NCI-H510A treated with DMSO at 0.1 percent for 48 hours (cell line): ENCODE measurements at places on chromosomes 6 and 20.

- no peak for DNase-seq
Observed at GRCh38 chr20:54343634-54344033, 131.8 kb upstream of the DOK5 start.

DNA sequence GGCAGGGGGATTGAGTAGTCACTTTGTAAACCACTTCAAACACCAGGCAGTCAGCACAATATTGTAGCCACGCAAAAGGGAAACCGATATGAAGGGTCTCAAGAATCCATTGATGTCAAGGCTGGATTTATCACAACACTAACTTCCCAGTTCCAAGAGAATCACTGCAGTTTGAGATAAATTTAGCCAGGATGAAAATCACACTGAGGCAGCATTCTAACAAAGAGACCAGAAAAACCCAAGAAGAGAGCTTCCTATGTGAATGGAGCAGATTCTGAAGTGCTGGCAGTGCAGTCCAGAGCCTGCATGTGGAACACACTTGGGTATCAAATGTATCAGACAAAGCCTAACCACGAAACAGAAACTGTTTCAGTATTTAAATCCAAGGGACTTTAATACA is 84.6 kb downstream of the KIF16B start:
- DNase-seq, result no peak

DNA sequence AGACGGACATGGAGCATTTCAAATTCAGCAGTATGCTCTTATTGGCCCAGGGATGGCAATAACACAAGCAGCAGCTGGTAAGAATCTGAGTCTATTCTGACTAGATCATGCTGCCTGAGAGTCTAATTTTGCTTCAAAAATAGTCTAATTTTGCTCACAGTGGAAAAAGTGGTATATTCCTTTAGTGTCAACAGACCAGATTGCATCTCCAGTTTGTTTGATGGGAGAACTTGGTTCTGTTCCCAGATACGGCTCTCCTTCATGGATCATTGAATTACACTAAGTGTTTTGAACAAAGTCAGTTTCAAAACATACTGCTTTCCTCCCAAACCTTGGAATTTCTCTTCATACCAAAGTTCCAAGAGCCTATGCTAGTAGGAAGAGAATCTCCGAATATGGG is 586.1 kb downstream of the RNF144B start:
- DNase-seq, result no peak

DNA sequence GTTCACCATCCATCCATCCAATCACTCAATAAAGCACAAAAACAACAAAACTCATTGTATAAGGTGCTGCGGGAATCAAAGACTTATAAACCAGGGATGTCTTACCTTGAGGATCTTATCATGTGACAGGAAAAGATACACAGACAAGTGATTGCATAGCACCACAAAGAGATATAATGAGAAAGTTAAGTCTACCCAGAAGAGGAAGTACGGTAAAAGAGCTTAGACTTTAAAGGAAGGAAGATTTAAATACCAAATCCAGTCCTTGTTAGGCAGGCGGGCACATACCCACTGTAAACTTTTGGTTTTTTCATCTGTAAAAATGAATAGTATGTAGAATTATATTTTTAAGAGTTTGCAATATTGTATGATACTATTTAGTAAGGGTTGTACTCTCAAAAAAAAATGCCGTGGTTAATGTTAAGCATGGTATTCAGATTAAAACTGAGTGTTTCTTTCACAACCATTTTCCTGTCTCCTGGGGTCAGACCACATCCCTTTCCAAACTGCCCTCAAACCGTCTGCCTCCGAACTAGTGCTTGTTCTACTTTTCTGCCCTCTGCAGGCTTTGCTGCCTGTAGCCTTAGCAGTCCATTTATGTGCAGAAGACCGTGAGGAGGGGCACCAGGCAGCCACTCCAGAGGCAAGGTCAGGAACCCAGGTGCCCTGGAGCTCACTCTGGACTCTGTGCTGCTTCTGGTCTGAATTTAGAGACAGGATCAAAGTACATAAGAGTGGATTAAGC is 179.5 kb upstream of the SYNDIG1 start:
- no peak for DNase-seq

DNA sequence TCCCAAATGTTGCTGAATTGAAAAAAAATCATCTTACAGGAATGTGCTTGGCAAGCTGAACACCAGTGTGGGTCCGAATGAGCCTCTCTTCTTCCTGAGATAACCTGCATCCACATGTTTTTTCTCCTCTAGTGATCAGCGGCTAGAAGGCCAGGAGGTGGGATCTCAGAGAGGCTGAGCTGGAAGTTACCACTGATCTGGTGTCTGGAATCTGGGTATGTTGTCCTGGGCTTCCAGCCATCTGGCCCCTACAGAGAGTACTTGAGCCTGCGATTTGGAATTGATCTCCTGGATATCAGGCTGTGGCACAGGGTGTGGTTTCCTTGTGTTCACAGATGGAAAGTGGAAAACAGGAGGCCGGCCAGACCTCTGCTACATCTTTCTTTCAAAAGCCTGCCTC is 35.9 kb downstream of the SULF2 start:
- DNase-seq, result no peak

DNA sequence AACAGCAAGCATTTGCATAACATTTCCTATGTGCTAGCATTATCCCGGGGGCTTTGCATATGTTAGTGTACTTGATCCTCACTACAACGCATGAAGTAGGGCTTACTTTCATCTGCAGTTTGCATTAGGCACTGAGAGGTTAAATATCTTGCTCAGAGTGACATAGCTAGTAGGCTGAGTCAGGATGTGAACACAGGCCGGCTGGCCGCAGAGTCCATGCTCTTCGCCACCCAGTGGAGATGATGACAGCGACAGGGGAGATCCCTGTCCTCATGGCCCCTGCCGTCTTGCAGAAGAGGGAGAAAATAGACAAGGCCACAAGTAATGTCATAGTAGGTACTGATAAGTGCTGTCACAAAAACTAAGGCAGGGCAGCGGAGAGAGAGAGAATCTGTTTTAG is 46.9 kb downstream of the LYRM4 start:
- DNase-seq, result no peak

DNA sequence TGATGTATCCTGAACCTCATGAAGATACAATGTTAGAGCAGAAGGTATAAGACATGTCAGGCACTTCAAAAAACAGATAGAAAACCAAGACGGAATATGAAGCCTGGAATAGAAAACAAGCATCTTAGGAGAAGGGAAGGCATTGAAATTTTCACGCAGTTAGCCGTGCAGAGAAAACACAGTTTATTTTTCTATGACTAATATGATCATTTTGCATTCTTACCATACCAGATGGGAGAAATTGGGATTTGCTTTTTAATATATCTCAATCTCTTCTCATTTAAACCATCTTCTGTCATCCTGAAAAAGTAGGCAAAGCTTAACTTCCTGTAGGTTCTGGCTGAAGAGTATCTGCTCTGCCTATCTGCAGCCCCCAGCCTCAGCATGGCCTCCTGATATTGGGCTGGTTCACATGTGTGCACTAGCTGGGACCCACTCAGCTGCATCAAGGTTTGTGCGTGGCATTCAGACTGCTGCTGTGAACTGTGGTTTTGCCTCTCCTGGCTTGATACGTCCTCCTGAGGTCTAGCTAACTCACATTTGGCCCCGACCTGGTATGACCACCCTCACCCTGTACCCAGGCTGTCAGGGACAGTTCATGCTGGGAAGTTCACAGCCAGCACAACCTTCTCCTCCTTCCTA is 392.5 kb upstream of the SASH1 start:
- no peak for DNase-seq

- no peak for DNase-seq
Observed at GRCh38 chr20:61759286-61760065, 306.2 kb downstream of the TAF4 start.

DNA sequence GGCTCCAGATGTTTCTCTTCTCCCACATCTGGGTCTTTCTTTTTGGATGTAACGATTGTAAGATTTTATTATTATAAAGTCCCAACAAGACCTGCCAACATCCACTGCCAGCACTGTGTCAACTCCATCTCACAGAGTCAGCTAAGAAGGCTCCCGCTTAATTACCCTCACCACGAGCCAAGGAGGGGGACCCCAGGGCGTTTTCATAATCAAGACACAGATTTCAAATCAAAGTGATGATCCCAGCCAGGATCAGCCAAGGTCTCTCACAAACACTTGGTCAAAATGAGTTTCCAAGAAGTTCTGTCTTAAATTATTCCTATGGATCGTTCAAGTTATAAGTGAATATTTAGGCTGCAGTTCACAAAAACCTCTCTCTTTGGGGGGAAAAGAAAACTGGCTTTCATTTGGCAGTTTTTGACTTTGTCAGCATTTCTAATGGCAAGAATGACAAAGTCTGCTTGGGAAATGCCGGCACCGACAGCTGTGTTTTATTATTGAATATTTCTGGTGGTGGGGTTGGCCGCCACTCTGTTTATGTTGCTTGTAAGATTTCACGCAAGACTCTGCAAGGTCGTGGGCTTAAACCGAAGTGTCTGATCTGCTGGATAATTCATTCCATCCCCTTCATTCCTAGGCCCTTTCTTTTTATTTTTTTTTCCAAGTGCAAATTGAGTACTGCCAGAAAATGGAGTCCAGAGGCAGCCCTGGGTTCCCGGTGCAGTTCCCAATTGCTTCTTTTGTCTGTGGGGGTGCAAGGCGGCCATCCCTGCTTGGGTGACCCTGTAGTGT is 170.2 kb upstream of the PMEPA1 start:
- no peak for DNase-seq

DNA sequence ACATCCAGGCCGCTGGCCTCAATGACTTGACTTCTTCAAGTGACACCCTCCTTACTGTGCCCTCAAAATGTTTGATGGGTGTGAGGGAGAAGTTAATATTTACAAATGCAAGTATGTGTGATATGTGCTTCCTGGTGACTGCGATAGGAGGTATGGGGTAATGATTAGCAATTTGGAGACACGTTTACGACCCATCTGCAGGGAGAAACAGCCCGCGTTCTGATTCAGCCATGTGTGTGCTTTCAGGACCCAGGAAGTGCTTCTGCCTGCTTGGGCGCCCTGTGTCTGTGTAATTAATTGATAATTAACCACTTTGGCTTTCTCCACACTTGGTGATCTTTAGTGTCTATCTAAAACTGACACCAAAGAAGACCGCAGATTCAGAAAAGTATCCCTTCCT is 25.0 kb downstream of the SIRPA start:
- DNase-seq, result no peak

GRCh38 chr20:13028673-13029072 is 19.9 kb downstream of the SPTLC3 start:
- DNase-seq, result no peak

DNA sequence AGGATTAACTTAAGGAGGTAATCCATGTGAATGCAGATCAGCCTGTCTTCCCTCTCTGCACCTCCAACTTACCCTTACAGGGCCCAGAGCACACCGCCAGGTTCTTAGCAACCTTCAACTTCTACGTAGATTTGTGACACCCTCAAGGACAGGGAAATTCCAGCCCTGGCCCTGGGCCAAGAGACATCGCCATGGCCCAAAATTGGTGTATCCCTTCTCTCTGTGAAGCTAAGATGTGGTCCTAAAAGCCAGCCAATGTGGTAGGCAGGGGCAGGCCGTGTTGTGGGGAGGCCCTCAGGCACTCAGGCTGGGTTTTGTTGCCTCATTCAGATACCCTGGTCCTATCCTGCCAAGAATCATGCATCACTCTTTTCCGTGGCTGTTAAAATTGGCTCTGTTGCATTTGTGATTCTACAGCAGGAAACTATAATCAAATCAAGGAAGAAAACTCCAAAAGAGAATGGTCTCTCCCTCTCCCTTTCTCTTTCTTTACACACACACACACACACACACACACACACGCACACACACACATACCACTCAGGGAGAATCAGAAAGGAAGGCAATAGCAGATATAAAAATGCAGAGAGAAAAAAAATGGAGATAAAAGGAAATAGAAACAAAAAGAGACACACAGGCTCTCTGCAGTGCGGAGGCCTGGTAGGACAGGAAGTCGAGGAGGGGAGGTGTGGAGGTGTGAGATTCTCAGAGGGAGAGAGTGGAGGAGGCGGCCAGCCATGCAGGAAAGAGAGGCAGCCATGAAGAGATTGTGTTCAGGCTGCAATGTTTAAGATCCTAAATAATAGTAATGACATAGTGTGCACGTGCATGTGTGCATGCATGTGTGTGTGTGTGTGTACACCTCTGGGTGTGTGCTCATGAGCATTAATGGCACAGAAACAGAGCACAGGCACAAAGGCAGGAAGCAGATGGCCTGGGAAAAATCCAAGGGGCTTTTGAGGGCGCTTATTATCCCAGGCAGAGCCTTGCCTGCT is 201.8 kb upstream of the LRFN2 start:
- peak; percentile 19 for DNase-seq

DNA sequence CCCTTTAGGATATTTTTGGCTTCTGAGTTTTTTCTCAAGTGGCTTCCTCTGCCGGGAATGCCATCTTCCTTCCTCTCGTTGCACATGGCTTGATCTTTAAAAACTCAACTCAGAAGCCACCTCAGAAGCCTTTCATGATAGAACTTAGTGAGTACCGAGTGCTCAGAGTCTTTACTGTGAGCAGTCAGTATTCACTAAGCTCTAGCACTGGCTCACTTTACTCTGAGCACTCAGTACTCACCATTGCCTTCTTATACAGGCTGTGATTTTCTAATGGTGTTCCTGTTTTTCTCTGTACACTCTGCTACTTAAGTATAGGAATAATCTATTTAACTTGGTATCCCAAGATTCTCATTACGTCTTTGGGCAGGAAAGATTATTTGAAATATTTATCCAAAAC is 116.2 kb downstream of the PFDN4 start:
- DNase-seq, result no peak

- DNase-seq, result no peak
Observed at GRCh38 chr6:2575236-2575635, 175.5 kb downstream of the MYLK4 start.

DNA sequence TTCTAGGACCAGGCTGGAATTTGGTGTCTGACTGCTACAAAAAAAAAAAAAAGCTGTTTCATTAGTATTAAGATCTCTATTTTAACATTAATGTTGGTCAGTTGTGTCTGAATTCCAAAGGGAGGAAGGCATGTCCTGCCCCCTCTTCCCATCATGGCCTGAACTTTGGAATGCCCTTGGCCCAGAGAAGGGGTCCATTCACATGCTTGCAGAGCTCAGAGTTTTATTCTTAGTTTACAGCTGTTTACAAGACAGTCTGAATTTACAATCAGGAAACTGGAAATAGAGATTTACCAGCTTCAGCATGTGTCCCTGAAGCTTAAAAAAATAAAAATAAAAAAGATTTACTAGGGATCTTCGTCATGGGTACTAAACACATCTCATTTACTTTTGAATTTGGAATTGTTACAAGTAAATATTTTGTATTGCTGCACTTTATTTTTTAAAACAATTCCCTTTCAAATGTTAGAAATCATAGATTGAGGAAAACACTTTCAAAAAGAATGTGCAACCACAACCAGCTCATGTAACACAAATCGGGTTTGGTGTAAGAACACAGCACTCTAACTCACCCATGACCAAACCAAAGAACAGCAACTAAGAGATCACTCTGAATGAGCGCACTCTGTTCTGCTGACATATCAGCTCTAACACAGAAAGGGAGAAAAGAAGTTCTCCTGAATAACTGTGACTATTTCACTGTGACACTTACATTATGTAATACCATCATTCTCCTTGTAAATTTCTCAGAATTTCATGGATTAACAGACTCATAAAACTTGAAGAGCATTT is 6.6 kb upstream of the SERPINB6 start:
- no peak for DNase-seq
